Ascending aorta (tissue), 2 donors: ENCODE measurements at places on chromosomes 3 and 15. TPM values are rescaled to one million over a fixed set of nuclear protein-coding genes. Genes with fewer than 3 reads are reported as not detected.
A peak's percentile ranks its signal among the peaks of the same experiment; 100 is the strongest.

The COLQ gene
- 4.6 TPM for total RNA-seq

DNA sequence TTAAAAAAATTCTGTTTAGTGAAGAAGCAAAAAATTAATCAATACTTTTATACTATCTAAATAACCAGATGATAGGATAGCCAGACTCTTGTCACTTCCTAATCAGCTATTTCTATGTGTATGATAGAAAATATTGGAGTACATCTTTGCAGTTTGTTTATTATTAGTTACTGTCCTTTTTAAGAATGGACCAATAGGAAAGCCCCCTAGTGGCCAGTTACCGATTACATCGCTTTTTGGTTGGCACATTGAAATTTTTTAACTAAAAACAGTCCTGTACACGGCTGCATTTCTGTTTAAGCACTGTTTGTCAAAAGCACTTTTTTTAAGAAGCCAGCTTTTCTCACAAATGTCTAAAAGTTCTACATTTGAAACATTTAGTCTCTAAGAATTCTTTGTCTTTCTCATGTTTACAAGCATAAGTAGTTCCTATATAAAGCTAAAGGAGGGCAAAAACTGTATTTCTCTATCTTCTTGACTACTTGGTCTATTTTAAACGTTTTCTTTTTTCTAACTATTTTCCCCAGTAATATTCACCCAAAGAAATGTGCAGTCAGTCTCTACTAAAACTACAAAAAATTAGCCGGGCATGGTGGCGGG lies 253.2 kb upstream of the LRTM1 start:
- no peak for DNase-seq

The ECE2 gene
- not detected for total RNA-seq

DNA sequence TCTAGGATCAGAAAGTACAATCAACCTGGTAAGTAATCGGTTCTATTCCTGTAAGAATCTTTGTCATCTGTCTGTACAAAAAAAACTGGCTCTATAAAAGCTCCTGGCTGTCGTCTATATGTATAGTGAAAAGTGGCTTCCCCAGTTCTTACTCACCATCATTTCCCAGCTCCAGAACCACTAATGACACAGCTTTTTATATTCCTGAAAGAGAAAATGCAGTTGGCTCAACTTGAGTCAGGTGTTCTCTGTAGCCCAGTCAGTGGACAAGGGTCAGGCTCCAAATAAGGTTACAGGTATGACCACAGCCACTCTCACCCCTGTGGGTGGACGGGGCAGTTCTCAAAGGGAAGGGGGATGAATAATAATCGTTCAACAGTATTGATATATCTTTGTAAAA lies 85.1 kb downstream of the AP4E1 start:
- no peak for DNase-seq

GRCh38 chr3:185843126-185843525 lies 18.3 kb upstream of the IGF2BP2 start:
- no peak for DNase-seq

The RARRES1 gene
- 520 TPM for total RNA-seq

The MRPL46 gene
- total RNA-seq = 29.7 TPM

GRCh38 chr3:126013751-126014156 lies 44.8 kb downstream of the ROPN1B start:
- no peak for DNase-seq

The TTBK2 gene
- total RNA-seq = 25.3 TPM

- DNase-seq = no peak
Observed at GRCh38 chr3:37861620-37862041, at the start of gene CTDSPL. Gene CTDSPL, plus strand, starts transcription at chr3:37861880. Its CDS starts 320 bp downstream, at chr3:37862200.

- no peak for DNase-seq
Observed at GRCh38 chr3:66366747-66367146, 134.1 kb downstream of the LRIG1 start.

The CD86 gene
- total RNA-seq = not detected

DNA sequence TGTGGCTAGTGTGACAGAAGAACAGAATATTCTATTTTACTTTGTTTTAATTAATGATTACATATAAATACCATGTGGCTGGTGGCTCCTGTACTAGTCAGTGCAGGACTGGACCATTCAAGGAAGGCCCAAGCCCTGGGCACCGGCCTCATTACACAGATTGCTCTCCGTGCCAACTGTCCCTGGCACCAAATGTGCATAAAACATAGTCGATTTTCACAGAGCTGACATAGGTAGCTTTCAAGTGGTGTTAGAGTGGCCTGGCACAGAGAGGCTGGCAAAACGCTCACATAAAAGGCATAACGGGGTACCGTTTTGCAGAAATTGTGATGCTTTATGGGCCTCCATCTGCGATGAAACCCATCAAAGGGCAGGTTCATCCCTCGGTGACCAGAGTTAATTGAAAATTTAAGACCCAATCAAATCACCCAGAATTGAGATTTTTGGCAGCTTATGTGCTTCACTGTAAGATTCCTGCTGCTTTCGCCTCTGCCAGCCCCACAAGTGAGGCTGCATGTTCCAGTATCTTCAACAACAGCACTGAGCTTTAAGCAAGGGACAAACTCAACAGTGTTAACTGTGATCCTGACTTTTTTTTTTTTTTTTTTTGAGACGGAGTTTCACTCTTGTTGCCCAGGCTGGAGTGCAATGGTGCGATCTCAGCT lies 25.9 kb downstream of the RFTN1 start:
- DNase-seq = no peak

GRCh38 chr3:64268926-64269325 lies 43.7 kb upstream of the PRICKLE2 start:
- DNase-seq = no peak

GRCh38 chr15:31041610-31042009 lies 50.2 kb upstream of the MTMR10 start:
- no peak for DNase-seq

The LDHAL6B gene
- not detected for total RNA-seq

GRCh38 chr15:98826658-98827057 lies 178.3 kb downstream of the IGF1R start:
- DNase-seq = no peak

- no peak for DNase-seq
Observed at GRCh38 chr3:107976202-107976800, 114.5 kb downstream of the CD47 start.

DNA sequence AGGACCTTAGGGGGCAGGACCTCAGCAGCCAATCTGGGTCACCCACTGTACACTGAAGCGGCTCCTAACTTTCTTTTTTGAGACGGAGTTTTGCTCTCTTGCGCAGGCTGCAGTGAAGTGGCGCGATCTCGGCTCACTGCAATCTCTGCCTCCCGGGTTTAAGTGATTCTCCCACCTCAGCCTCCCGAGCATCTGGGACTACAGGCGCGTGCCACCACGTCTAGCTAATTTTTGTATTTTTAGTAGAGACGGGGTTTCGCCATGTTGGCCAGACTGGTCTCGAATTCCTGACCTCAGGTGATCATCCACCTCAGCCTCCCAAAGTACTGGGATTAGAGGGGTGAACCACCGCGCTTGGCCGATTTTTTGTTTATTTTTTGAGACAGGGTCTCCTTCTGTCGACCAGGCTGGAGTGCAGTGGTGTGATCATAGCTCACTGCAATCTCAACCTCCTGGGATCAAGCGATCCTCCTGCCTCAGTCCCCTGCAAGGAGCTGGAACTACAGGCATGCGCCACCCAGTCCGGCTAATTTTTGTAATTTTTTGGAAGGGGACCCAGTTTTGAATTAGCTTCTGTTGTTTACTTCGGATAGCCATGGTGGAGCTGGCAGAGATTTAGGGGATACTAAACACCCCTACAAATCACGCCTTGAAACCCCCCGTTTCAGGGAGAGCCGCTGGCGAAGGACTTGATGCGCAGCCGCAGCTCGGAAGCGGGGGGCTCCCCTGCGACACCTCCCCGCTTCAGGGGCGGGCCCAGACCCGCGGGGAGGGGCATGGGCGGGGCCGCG lies 1.5 kb upstream of the CLK3 start:
- DNase-seq = no peak

DNA sequence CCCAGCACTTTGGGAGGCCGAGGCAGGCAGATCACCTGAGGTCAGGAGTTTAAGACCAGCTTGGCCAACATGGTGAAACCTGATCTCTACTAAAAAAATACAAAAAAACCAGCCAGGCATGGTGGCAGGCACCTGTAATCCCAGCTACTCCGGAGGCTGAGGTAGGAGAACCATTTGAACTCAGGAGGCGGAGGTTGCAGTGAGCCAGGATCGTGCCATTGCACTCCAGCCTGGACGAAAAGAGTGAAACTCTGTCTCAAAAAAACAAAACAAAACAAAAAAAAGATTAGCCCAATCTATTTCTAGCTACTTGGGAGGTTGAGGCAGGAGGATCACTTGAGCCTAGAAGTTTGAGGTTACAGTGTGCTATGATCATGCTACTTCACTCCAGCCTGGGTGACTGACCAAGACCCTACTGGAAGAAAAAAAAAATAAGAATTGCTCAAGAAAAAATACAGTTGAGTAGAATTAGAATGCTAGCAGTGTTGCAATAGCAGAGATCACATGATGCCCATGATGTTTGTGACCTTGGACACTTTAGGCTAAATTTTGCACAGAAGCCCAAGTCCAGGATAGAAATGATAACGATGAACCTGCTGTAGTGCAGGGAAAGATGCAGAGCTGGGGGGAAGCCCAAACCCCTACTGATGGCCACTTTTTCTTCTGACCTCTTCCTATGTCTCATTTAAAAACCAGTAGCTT lies 162.2 kb downstream of the LPP start:
- DNase-seq = no peak

DNA sequence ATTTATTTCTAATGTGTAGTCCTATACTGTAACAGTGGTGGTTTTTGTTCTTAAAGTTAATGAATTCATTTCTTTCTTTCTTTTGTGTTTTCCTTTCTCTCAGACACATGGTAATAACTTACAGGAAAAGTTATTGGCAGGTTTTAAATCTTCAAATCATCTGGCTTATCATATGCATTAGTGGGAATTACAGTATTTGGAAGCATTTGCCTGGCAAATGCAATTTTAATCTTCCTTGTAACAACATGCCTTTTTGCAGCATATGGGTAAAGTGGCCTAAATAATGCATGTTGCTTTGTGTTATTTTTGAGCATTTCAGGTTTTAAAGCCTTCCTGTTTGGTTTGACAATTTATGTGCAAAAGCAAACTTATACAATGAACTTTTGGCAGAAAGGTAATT lies 66.8 kb downstream of the GALK2 start:
- DNase-seq = no peak

- no peak for DNase-seq
Observed at GRCh38 chr3:120597445-120598049, 1.4 kb downstream of the NDUFB4 start.

DNA sequence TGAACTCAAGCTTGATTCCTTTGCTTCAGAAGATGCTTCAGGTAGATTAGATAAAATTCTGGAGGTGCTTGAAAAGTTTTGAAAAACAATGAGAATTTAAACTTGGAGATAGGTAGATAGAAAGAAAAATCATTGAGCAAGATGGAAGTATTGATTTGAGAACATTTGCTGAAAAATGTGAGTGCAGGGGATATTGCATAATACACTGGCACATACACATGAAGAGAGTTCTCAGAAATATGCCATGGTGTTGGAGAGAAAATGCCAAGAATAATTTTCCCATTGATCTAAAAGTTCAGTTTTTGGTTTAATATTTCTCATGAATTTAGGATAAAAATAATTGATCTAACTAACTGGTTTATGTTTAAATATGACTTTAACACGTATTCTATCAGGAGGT lies 107.2 kb upstream of the GBE1 start:
- no peak for DNase-seq

- DNase-seq = no peak
Observed at GRCh38 chr3:31525532-31525931, 7.2 kb upstream of the STT3B start.

DNA sequence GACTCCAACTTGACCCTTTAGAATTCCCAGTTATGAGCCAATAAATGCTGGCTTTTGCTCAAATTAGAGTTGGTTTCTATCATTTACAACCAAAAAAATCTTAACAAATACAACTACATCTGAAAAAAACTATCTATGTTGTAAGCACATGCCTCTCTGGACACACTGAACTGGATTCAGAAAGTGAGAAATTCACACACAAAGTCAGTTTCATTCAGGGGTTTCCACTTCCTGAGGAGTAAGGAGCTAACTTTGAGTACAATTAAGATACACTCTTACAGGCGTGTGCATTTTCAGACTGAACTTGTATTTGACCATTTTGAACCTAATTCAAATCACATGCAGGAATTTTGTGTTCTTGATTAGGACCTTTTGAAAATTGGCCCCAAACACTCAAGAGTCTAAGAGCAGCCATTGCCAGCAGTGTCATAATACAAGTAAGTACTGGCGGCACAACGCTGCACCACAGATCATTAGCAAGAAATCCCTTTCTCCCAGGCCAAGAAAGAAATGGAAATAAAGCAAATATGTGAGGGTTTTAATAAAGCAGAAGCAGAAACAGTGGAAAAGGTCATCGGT lies 31.2 kb downstream of the LINS1 start:
- DNase-seq = no peak

The TMEM45A gene
- 30.9 TPM for total RNA-seq

The CKMT1A gene
- total RNA-seq = not detected

The CYP11A1 gene
- 62.4 TPM for total RNA-seq

GRCh38 chr3:3178498-3179328 lies 778 bp downstream of the CRBN start:
- DNase-seq = no peak

The MNS1 gene
- 0.43 TPM for total RNA-seq

DNA sequence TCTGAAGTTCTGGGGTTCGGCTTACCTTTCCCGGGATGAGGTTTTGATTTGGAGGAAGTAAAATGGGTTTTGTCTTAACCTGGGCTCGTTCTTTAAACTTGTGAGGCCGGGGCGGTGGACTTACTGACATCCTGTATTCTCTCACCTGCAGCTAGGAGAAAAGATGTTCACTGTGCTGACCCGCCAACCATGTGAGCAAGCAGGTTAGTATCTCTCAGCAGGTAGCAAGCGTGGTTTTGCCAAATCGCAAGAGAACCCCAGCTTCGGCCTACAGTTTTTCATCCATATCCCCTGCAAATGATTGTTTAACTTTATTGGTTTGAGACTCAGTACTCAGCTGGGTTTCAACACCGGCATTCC lies 891 bp downstream of the ENTPD3 start:
- DNase-seq = no peak

GRCh38 chr3:20075197-20075596 lies 35.0 kb downstream of the KAT2B start:
- DNase-seq = no peak

GRCh38 chr15:91265416-91265940 lies 165.4 kb downstream of the SV2B start:
- DNase-seq = no peak

DNA sequence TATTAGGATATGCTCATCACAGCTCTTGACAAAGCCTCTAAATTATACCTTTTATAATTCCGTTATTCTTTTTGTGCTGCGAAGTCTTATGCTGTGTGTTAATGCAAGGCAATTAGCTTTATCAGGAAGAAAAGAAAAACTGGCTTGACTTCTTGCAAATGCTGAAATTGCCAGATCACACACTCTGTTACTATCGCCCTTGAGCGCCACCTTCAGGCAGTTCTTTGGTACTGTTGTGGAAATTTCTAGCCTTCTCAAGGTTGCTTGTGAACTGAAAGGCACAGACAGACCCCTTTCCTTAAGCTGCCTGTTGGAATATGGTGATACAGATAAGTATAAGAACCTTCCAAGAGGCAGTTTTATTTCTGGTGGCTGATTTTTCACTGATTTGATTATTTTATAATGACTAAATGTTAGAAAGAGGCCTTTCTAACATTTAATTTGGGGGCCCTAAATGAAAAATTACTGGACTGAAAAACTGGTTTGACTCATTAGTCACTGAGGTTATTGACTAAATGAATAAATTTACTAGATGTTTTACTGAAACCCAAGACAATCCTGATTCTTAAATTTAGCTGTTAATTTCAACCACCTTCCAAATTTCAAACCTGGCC lies 126.2 kb upstream of the RASGRP1 start:
- peak; percentile 78 for DNase-seq

GRCh38 chr15:83364501-83364900 lies 80.0 kb upstream of the BNC1 start:
- no peak for DNase-seq
